ENCODE measurements at places on chromosomes 2 and 18.

DNA sequence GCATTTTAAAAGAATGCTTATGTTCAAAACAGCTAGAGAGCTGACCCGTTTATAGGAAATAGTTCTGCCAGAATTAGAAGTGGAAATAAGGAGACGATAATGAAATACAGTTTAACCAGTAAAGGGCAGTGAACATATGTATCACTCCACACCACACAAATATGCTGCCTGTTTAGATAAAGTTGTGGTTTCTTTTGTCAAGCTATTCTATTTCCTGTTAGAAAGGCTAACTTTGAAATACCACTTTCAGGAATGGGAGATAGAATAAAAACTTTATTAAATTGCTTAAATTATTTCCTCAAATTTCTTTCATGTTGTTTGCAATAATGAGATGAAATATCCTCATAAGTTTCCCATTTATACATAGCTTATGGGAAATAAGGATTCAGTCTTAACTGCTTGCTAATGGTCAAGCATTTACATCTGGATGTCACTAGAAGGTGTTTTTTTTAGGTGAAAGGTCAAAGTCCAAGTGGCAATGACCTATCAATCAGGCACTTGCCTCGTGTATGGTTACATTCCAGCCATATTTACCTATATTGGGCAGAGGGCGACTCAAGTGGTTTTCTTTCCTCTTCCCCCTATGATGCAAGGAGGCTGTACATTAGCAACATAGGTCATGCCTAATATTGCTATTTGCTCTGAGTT, 148.9 kb downstream of the ZEB2 start:
- DNase-seq = no peak

DNA sequence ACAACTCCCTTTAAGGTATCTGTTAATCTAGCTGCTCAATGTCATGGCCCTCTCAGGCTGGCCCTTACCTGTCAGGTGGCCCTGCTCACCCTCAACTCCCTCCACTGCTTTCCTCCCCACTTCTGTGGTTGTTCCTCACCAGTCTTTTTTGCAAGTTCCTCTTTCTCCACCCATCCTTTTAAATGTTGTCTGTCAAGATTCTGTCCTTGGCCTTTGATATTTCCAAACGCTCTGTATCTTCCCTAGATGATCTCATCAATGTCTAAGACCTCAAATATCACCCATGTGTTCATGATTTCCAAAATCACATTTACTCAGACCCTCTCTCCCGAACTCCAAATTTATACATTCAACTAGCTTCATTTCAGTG, 3.5 kb downstream of the PTPN2 start:
- DNase-seq = no peak

DNA sequence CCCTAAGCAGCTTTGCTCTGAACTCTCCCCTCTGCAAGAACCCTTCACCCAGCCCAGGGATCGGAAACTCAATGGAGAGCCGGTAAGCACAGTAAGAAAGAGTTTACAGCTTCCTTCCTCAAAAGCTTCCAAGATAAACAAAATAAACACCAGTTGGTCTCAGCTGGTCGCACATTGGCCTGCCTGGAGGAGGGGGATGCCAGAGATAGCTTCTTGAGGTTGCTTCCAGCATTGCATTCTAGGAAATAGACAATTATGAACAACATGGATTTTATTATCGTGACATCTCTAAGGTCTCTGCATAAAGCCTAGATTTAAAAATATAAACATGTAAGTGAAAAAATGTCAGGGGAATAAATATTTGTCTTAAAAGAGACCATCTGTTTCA, 141.5 kb upstream of the PKDCC start:
- DNase-seq = no peak

GRCh38 chr2:50614056-50614455, 417.9 kb downstream of the NRXN1 start:
- DNase-seq = no peak

DNA sequence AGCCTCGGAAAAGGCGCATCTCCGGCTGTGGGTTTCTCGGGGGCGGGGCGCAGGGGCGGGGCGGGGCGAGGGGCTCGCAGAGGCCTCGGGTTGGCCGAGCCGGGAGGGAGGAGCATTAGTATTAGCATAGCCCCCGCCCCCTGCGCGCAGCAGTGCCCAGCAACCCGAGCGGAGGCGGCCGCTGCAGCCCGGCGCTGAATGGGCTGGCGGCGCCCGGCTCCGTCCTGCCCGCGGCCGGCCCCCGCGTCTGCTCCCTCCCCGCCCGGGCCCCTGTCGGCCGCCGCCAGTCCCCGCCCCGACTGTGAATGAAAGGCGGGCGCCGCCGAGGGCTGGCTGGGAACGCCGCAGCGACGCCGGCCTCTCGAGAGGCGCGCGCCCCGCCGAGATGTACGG, at the start of gene EFR3B:
EFR3B (plus strand) TSS at position 149 of the 393 bp plus-strand sequence; CDS start at position 386, 237 bp downstream.
- DNase-seq = no peak

- DNase-seq = no peak
These were observed 19.1 kb upstream of the GPR55 start for GRCh38 chr2:230944123-230944653.

GRCh38 chr2:25366629-25367028, 24.9 kb upstream of the DNMT3A start:
- no peak for DNase-seq

DNA sequence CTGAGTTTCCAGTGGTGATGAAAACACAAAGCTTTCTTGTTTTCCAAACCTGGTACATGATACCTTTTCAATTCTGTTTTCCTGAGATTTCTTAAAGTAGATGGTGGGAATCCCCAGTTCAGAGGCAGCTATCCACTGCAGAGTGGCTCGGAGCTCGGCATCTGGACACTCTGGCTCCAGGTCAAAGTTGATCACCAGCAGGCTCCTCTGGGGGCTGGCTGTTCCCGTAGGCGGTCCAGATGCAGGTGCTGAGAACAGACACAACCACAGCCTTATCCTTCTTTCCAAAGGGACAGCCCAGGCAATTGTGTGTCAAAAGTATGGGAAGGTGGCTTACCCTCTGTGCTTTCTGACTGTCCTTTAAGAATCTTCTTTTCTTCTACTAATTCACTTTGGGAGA, 119.5 kb downstream of the DAW1 start:
- DNase-seq = no peak

GRCh38 chr2:123502931-123503330, 522.2 kb upstream of the CNTNAP5 start:
- no peak for DNase-seq

DNA sequence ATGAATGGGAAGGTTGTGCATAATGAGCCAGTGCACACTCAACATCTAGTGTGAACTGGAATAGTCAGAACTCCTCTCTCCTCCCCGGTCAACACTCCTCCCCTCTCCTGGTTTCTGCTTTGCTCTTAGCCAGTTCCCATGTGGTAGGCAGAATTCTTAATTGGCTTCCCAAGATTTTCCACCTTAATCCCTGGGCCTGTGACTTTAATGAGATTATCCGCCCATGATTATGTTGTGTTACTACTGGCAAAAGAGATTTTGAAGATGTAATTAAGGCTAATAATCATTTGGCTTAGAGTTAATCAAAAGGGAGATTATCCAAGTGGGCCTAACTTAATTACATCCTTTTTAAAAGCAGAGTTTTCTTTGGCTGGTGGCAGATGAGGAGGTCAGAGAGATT, 34.2 kb upstream of the REV1 start:
- DNase-seq = no peak

GRCh38 chr2:120522151-120522751, 176.3 kb downstream of the INHBB start:
- no peak for DNase-seq

DNA sequence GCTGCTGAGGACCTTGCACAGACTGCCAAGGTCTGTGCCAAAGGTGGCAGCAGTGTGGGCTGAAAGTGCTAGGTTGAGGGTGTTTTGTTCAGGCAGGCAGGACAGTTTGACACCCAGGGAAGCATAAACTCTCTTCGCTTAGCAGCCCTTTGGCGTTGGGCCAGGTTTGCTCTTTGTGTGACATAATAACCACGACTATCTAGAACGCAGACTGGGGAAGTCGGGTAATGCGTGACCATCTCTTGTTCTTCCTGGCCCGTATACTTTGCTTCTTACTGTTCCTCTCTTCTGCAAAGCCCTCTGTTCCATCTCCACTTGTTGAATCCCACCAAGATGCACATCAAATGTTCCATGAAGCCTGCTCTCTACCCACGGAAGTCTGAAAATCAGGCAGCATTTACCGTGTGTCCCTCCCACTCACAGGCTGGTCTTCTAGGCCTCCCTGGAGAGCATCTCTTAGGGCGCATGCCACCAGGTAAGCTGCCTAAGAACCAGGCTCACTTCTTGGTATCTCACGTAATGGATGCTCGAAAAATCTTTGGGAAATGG, 96.7 kb upstream of the LMAN1 start:
- no peak for DNase-seq

GRCh38 chr2:25497229-25497917, 155.6 kb upstream of the DNMT3A start:
- no peak for DNase-seq

DNA sequence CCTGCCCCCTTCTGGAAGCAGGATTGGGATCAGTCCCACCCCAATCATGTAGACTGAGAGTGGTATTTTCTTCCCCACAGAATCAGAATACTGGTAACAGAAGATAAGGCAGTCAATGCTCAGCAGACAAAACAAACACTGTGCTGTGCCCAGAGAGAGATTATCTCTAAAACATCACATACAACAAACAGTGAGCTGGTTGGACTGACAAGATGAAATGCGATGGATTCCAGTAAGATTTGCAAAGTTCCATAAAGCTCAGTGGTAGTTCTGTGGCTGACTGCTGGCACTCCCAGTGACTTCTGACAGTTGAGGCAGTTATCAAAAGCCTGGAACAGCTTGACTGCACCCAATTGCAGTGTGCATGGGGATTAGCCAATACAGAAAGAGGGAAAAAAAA, 311.5 kb upstream of the MGAT5 start:
- DNase-seq = no peak

DNA sequence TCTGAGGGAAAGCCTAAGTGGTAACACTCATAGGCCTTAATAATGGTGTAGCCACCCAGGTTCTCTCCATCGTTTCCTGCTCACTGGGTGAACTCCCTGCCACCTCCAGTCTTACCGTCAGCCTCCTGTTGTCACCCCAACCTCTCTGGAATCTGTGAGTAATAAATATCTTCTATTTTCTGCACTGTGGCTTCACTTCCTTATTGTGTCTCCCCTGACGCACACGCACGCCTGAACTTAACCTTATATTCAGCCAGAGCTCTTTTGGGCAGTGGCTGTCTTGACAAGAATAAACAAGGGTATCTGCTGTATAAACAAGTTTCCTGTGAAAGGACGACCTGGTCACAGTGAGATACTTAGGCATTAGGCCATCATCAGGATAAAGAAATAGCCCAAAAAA, 467.2 kb downstream of the SPAG16 start:
- DNase-seq = no peak

- DNase-seq = no peak
These were observed 13.2 kb downstream of the KCTD18 start for GRCh38 chr2:200496696-200497095.

DNA sequence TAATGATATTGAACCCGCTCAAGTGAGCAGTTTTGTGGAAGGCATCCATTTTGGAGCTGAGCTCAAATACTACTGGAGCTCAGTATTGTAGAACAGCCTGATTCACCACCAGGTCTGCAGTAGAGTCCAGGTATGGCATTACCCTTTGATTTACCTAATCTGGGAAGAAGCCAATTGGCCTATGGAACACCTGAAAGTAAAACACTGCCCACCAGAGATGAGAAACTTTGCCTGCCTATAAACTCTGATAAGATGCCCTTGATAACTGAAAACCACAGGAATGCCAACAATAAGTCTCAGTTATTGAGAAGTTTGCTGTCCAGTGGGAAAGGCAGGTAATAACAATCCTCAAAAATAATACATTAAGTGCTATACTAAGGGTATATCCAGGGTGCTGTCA, 25.5 kb upstream of the TDRD15 start:
- DNase-seq = no peak

- no peak for DNase-seq
These were observed 657 bp downstream of the SGPP2 start for GRCh38 chr2:222424729-222425671.

DNA sequence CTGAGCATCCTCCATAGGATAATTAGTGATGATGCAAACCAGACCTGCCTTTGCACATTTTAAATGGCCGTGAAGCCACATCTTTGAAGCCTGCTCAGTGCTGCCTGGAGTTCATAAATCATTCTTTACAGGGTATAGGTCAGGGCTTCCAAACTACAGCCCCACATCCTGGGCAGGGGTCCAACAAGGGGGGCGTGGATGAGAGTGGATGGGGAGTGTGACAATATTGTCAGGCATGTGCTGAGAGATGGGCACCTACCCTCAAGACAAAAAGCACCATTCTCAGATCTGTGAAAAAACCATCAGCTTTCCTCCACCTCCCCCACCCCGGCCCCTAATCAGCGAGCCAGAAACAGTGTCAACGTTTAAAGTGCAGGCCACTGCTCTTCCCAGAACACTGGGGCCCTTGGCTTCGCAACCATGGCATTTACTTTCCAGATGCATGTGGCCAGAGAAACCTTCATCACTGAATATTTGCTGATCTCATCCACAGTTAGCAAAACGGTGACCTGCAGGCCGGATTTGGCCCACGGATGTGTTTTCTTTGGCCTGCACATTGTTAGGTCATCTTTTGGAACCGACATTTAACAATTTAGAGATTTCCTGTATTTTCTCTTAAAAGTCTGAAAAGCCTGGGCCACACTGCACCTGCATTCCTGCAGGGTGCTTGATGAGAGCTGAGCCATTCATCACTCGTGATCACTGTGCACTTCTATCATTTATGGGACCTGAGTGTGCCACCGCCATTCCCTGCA, 130.7 kb downstream of the ANKRD44 start:
- no peak for DNase-seq

DNA sequence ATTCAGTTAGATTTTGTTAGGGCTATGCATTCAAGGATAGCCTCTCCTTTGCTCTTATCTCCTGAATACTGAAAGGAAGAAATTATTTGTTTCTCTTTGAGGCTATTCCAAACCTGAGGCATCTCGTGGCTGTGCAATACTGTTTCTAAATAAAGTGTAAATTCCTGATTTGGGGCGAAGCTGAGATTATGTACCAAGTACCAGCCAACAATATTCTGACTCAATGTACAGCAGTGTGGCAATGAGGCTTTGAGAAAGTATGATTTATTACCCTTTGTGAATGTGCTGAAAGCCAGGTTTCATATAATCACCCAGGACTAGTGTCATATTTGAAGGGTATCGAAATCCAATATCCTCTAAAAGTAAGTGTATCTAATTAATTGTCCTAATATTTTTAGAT, 113.5 kb downstream of the MEIS1 start:
- no peak for DNase-seq

DNA sequence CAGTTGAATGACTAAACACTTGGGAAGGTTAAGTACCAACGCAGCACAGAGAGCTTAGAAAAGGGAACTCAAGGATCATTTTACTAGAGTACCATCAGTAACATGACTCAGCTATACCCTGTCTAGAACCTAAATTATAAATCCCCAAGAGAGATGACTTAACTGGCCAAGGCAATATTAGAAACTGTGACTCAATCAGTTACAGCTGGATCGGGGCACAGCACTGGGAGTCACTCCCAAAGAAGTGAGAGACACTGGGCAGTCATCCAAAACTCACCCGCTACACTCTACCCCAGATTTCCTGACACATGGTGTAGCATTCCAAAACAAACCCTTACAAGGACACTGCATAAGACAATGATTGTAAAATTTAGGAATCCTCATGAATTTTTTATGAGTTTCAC, 17.7 kb downstream of the IWS1 start:
- no peak for DNase-seq

- no peak for DNase-seq
These were observed 13.3 kb downstream of the MRPL44 start for GRCh38 chr2:223970343-223971128.

- DNase-seq = no peak
These were observed 607.5 kb upstream of the REG3G start for GRCh38 chr2:78418021-78418420.
